T-helper 2 cell treated with Interferon-gamma antibody and Interleukin-4, amounts not matched to agents 100 ng/mL and 5 ng/mL, for 36 hours (primary cell): ENCODE measurements at places on chromosomes 7 and 10. TPM values are rescaled to one million over a fixed set of nuclear protein-coding genes. Genes with fewer than 3 reads are reported as not detected.

Gene NXPH1
- not detected in 2 replicates for total RNA-seq

Gene CCDC136
- total RNA-seq, result 11.3 and 13.5 TPM in 2 replicates

Gene NUTM2A
- total RNA-seq, result 0.18 and 0.50 TPM in 2 replicates

Gene PDSS1
- total RNA-seq, result 20.4 and 20.8 TPM in 2 replicates

Gene FMC1
- total RNA-seq, result 3.4 and 6.7 TPM in 2 replicates

Gene CYP3A4
- total RNA-seq, result not detected in 2 replicates

Gene OR2A1
- total RNA-seq, result 0.09 TPM in 1 of 2 replicates, not detected in the other

Gene AGAP5
- 12.1 and 12.2 TPM in 2 replicates for total RNA-seq

Gene ADCYAP1R1
- total RNA-seq, result not detected in 2 replicates

Gene CCL24
- not detected in 2 replicates for total RNA-seq

Gene TCTN3
- 36.4 and 41.3 TPM in 2 replicates for total RNA-seq

Gene RNF148
- total RNA-seq, result not detected in 2 replicates

Gene PRF1
- 72.2 and 78.3 TPM in 2 replicates for total RNA-seq

Gene HOXA10
- total RNA-seq, result 0.11 TPM in 1 of 2 replicates, not detected in the other
